ENCODE measurements at places on chromosomes 5 and 9. TPM values are rescaled to one million over a fixed set of nuclear protein-coding genes. Genes with fewer than 3 reads are reported as not detected.

GRCh38 chr5:116740771-116741170, 166.1 kb upstream of the SEMA6A start:
- no peak for DNase-seq

GRCh38 chr9:128213746-128214497, 10.7 kb downstream of the DNM1 start:
- DNase-seq, result no peak

- DNase-seq, result no peak
These were observed 47.7 kb upstream of the TTC39B start for GRCh38 chr9:15354713-15355112.

Gene MSX2
- 4.0 TPM for total RNA-seq

DNA sequence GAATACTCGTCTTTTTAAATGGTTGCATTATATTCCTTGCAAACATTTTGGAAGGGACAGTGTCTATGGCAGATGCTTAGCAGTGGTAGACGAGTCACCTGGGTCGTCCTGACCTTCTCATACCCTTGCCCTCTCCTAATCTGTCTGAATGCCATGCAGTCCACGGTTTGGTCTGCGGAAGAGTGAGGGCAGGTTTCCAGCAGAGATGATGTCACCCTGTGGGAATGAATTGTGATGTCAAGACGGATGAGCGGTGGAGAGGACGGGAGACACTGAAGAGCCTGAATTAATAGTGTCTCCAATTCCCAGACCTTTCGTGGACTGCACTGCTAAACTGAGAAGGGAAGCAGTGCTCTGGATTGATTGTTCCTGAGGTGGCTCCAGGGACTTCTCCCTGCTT, 329.0 kb upstream of the PANK3 start:
- peak; percentile 48 for DNase-seq

Gene LPCAT1
- 43.2 TPM for total RNA-seq

Gene PCDHGB2
- under 0.01 TPM for total RNA-seq

- no peak for DNase-seq
These were observed 42.9 kb upstream of the NR5A1 start for GRCh38 chr9:124550072-124550471.

DNA sequence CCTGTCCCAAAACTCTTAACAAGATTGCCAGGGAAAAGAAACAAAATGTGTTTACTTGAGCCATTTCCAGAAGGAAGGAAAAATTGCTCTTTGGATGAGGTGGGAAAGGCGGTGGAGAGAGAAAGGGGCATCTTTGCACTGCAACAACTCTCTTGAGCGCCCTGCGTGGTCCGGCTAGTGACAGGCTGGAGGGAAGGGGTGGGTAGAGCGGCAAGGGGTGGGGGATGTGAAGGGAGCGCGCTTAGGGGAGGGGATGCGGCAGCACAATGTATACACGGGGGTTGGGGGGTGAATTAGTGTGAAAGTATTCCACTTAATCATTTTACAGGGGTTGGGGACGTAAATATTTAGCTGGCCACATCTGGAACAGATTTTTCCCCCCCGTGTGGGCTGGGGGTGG, 1.3 kb downstream of the FGF10 start:
- DNase-seq, result no peak

Gene ENTREP1
- total RNA-seq, result 0.25 TPM

DNA sequence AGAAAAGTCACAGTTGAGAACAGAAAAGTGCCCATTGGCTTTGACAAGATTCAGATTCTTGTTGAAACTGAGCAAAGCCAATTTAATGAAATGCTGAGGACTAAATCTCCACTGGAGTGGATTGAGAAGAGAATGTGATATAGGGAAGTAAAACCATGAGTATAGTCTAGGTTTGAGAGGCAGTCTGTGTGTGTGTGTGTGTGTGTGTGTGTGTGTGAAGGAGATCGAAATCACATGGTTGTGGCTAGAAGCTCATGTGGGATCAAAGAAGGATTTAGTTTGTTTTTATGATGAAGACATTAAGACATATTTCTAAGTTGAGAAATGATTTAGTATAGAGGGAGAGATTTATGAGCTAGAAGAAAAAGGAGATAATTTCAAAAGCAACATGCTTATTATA, 275.7 kb upstream of the DAB2 start:
- no peak for DNase-seq

Gene TRIM41
- 17.9 TPM for total RNA-seq

DNA sequence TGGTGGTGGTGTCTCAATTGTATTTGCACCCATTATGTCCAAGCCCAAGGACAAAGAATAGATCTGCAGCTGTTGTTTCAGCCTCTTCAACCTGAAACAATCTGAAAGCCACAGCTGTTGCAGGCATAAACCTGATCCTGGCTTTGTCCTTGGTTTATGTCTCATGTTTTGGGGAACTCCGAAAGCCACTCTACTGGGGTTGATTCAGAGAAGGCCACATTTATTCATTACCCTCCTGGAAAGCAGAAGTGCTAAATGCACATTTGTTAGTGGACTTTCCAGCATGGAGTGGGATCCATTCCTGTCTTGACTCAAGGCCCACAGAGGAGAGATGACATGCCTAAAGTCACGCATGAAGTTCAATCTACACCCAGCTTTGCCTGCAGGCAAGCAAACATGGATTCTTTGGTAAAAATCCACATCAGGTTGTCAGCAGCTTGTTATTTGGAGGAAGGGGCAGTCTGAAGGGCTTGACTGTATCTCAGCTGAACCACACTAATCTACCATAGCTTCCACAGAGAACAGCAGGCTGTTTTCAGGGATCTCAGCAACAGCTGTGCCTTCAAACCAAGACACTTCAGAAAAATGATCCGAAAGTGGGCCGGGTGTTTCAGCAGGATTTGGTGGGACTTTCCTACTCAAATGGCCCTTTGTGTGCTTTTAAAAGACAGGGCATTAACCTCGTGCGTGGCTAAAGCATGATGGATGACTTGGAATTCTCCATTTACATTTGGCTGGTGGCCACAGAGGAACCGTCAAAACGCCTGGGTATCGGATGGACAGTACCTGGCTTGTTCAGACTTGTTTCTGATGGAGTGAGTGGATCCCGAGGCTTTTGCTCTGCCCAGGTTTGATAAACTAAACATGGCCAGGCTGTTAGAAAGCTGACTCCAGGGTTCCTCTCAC, 36.2 kb upstream of the ADAM19 start:
- peak; percentile 74 for DNase-seq

Gene GLRA1
- total RNA-seq, result not detected

All from foreskin keratinocyte (primary cell).